Mucosa of gallbladder (tissue), 1 donor: ENCODE measurements at places on chromosomes 2 and 18.

DNA sequence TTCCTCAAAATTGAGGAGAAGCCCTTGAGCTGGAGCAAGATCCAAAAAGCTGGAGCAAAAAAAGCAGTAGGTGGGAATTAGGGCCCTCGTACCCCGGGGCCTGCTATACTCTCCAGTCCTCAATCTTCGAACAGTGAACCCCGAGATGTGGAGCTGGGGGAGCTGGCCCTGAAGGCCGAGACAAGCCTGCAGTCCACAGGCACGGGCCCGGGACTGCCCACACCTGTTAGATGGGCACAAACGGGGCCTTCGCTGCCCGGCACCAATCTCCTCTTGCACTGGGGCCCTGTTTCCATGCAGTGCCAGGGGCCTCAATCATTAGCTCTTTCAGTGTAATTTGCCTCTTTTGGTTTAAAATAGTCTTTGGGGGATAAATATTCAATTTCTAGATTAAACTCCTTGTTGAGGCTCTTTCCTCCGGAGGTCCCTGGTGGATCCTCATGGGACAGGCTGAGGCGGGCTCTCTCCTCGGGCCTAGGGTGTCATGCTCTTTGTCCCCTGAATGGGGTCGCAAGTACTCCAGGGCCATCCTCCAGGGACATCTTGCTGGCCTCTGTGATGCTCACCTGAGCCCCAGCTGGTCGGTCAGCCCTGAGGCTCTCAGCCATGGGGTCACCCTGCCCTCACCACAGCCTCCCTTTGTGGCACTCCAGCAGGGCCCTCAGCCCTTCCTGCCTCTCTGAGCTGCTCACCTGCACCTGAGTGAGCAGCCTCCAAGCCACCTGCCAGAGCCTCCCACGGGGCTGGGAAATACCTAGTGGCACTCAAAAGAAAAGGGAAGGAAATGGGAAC, 223.6 kb downstream of the ALPK2 start:
- no peak for DNase-seq

DNA sequence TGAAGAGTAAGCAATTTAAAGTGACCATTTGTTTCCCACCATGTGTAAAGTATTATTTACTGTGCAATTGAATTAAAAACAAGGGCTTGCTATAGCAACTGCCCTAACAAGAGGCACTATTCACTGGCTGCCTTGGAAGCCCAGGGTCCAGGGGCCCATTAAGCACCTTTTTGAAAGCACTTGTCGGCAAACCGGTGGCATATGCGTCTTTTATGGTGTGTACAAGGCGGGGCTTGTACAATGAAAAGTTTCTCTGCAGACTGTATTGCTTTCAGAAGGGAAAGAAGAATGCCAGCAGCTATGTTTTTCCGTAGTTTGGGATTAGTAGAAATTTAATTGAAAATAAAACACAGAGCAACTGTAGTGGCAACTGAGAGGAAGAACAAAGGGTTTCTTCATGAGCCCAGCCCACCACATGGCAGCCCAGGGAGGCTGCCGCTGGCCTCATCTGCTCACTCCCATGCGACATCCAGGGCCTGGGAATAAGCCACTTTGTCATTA, 279.5 kb upstream of the PARD3B start:
- DNase-seq: no peak

GRCh38 chr2:68721482-68722101, 13.0 kb upstream of the ARHGAP25 start:
- peak; percentile 76 for DNase-seq

- DNase-seq: no peak
Observed at GRCh38 chr2:220057916-220058315, 430.5 kb downstream of the SLC4A3 start.

DNA sequence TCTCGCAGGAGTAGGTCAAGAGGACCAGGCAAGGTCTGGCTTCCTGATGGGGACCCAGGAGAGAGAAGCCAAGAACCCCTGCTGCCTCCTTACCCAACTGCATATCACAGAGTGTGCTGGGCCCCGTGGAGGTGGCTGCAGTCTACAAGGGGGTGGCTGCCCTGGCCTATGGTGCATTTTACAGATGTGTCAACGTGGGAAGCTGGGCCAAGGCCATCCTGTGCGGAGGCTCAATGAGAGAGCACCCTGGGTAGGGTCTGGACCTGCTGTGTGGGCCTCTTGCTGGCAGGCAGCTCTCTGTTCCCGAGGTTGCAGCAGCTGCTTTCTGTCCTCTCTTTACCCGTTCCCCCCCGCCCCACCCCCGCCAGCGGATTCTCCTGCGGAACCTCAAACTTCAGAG, 61.4 kb downstream of the GBX2 start:
- DNase-seq: no peak

DNA sequence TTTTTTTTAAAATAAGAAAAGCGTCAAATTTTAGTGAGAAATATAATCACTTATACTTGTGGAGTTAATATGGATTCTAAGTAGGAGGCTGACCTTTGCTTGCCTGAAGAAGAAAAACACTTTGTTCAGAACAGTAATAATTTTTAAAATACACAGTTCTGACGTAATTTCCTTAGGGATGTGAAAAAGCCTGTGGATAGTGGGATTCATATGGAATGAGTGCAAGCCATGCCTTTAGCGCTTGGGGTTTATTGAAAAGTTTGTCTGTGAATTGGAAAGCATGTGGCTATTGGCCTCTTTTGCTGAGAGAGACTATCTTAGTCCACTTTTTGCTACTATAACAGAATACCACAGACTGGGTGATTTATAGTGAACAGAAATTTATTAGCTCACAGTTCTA, 151.3 kb downstream of the CCDC85A start:
- no peak for DNase-seq

DNA sequence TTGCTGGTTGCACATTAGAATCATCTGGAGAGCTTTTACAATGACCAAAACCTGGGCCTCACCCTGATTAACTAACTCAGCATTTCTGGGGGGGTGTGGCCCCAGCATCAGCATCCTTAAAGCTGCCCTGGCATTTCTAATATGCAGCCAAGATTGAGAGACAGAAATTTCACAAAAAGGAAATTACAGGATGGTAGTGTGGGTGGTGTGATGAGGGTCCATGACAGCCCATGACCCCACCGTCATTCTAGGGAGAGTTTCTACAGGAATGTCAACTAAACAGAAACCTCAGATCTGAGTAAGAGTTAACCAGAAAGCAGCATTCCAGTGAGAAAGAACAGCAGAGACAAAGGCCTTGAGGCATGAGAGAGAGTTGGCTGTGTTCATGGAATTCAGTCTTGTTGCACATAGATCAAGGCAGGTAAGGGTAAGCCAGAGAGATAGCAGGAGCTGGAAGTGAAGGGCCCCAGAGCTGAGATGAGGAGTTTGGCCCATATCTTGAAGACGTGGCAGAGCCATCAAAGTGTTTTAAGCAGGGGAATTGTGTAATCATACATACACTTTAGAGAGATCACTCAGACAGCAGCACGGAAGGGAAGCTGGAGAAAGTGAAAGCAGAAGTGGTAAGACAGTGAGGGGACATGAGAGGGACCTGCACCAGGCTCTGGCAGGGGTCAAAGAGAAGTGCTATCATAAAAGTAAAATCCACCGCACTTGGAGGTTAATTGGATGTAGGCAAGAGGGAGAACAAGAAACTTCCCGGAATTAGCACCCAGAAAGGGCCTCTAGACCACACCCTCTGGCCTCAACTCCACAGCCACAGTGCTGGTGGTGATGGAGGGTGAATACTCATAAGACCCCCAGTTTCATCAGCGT, 7.8 kb upstream of the TRABD2A start:
- peak; percentile 38 for DNase-seq

DNA sequence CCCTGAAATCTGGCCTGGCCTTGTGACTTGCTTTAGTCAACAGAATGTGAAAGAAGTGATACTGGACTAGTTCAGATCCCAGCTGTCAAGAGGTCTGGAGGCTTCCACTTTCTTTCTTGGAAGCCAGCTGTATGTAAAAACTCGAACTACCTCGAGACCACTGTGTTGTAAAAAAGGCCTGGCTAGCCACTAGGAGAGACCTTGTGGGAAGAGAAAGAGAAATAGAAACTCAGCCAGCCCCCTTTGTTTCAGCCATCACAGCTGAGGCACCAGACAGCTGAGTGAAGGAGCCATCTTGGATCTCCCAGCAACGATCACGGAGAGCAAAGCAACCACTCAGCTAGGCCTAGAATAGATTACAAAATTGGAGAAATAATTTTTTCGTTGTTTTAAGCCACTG, 324.9 kb upstream of the TCF4 start:
- DNase-seq: no peak

DNA sequence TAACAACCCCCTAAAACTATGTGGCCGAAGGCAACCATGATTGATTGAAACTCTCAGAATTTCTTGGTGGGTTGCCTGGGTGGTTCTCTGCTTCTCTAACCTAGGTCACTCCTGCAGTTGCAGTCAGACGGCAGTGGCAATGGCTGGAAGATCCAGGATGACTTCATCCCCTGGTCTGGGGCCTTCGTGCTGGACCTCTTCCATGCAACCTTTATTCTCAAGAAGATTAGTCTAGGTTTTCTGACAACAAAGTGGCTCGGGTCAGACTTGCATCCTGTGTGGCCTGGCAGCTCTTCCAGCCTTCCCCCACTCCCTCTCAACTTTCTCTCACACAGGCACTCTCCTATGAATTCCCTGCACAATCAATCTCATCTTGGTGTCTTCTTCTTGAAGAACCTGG, 76.4 kb downstream of the METTL4 start:
- no peak for DNase-seq

DNA sequence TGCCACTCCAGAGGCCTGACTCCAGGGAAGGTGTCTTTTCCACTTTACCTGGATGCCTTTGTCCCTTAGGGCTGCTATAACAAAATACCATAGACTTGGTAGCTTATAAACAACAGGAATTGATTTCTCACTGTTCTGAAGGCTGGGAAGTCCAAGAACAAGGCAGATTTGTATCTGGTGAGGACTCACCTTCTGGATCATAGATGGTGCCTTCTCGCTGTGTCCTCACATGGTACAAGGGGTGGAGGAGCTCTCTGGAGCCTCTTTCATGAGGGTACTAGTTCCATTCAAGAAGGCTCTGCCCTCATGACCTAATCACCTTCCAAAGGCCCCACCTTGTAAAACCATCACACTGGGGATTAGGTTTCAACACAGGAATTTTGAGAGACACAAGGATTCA, 52.1 kb downstream of the SLC4A3 start:
- no peak for DNase-seq

DNA sequence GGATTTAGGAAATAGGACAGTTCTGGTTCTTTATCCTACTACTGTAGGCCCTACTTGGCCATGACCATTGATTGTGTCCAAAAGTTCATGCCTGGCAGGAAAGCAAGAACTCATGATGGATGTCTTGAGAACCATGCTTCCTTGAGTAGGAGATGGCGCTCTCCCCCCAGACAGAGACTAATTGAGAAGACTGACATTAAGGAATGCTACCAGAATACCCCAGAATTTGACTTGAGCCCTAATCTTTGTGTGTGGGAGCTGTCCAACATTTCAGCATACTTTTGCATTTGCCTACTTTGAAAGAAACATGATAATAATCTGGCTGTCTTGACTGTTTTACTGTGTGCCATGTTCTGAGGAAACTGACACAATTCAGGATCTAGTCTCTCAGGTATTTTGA, 23.3 kb downstream of the MAPRE3 start:
- DNase-seq: no peak

DNA sequence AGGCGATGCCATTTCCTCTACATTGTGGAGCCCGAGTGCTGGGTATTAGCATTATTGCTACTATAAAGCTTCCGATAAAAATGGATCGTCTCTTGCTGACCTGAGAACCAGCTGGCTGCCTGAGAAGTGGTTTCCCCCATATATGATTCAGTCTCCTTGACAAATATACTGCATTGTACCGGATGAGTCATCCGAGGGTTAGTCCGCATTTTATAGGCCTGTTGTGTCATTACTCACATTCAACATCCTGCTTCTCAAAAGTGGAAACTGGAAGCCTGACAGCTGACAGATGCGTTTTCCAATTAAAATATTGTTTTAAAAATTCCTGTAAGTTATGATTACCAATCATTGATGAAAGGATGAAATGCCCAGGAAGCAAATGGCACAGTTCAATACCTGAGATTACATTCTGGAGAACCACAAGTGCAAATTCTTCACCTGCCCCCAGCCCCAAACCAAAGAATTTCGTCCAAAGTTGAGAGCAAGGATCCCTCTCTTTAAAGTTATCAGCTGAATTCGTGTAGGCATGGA, 65.7 kb downstream of the SPRED2 start:
- peak; percentile 49 for DNase-seq

- no peak for DNase-seq
Observed at GRCh38 chr2:181944164-181944913, 41.3 kb upstream of the PPP1R1C start.

DNA sequence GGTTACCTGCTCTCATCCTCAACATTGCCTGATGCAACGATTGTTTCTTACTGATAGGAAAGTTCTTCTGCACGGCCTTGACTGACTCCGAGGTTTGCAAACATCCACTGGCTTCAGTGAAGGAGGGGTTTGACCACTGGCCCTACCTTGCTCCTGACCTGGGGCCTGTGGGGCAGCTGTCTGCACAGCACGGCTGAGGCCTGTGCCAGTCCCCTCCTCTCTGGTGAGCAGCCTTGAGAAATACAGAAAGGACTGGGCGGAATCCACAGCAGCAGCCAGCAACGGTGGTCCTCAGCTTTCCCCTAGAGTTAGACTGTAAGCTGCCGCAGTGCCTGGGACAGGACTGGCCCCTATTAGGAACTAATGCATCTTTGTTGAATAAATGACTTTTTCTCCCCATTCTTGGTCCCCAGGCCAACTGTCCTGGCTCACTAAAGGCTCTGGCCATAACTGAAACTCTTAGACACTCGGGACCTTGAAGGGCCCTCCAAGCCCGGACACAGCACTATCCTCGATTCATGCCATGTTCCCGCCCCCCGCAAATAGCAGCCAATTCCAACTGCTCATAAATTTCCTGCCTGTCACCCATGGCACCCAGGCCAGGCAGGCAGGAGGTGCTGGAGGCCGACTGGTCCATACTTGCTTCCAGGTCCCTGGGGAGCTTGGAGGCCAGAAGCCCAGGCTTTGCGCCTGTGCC, 26.7 kb downstream of the ATOH8 start:
- DNase-seq: no peak

DNA sequence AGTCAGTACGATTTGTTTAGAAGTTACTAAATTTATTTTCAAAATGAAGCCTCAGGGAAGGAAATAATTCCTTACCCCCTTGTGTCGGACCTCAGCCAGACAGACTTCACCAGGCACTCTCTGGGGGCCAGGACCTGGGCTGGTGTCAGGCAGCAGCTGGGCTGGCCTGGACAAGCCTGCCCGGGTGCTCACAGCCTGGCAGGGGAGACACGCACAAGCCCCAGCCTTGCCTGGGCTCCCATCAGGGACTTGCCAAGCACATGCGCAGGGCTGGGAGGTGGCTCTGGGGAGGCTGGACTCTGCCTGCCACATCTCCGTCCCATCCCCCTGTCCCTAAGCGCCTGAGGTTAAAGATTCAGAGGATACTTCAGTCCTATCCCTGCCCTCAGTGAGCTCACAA, 56.8 kb upstream of the HS6ST1 start:
- no peak for DNase-seq
